MCF 10A (cell line): ENCODE measurements at places on chromosomes 12 and 14.

DNA sequence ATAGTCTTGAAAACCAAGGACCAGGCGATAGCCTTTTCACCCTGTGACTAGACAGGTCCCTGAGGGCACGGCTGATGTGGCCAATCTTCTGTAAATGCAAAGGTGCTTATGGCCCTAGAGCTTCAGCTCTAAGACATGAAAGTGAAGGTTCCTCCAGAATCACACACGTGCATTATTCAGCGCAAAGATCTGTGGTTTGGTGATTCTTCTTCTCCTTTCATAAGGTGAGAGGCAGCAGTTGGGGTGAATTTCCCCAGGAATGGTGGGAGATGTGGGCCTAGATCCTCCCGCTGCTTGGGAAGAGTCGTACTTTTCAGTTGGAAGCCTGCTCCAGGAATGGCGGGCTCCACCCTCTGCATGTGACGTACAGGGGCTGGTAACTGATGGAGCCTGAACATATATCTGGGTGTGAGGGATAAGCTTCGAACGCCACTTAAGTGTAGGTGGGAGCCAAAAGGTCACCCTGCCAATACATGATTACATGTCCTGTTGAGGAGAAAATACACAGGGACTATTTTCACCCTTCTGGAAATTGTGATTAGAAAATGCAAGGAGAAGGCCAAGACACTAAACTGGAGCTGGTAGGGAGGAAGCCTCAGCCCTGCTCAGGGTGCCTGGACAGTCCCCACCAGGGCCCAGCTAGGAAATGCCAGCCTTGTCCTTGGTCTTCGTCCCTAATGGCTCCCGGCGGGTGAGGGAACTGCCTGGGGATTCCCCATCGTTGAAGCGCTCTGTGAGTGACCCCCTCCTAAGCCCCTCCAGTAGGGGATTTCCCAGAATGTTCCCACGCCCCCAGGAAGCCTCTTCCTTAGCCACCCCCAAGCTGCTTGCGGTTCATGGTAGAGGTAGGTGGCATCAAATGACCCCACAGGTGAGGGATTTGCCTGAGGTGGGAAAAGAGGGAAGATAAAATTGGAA, 17.6 kb downstream of the BATF start:
- DNase-seq, result no peak

GRCh38 chr12:25677232-25677937, 124.3 kb upstream of the LMNTD1 start:
- peak; percentile 7 for DNase-seq

DNA sequence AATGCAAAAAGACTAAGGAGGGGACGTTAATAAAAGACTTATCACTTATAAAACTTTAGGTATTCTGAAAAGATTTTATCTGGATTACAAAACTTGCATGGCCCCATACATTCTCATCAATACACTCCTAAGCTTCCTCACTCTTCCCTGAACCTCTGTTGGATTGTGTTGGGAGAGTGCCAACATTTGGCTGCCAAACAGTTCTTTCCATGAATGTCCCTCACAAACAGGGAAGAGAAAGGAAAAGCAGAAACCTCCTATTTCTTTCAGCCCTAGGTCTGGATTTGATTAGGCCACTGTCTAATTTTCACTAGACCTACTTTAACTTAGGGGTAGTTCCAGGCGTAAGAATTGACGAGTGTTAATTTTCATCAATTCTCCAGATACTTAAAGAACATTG, 11.7 kb downstream of the PTHLH start:
- DNase-seq, result no peak

- DNase-seq, result no peak
These were observed 50.0 kb upstream of the BCL2L14 start for GRCh38 chr12:12020762-12021161.

DNA sequence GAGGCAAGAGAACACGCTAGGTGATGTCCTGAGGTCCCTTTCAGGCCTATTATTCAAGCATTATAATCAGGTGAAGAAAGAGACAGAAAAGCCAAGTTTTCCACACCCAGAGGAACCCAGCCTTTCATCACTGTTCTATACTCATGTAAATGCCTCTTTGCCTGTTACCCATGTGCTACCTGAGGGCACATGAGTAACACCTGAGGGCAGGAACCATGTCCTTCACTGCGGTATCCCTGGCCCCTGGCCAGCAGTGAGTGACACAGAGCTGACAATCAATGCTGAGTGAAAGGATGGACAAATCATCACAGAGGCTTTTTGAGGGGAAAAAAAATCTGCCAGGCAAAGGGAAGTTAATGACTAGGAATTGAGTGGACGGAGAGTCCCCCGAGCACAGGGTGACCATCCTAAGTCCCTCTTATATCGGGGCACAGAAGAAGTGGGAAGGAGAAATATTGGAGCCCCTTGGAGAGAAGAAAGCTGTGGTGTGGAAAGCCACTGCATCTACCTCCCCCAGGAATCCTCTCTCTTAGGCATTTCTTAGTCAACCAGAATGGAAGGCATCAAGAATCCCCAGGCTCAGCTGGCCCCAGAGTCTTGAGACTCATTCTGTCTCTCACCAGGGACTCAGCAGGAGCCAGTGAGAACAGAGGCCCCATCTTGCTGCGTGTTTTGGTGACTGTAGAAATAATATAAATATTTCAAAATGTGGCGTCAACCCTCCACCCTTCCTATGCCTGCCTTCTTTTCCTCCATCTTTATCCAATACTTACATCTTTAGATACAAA, 212.9 kb downstream of the DPF3 start:
- DNase-seq, result no peak

DNA sequence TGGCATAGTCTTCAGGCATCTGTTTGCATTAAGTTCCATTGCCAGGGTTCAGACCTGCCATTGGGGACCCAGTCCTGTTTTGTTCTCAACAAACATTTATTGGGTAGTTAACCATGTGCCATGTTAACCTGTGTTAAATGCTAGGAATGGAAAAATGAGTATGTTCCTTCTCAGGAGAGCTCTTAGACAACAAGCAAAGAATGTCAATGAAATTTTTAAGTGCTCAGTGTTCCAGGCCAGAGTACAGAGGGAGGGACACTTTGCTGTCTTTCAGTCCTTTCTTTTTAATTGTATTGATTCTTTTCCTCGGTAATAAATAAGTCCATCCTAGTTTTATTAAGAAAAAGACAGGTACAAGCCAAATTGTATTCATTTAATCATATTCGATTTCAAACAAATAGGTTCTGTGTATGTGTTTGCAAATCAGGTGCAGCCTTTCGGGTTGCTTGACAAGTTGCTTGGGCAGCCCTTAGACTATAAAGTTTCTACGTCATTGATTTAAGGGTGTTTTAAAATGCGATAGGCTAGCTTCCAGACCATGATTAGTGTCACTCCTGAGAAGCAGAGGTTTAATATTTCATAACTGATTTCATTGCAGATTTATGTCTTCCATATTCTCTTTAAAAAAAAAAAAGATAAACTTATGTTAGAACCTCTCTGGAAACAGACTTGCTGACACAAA, 123.1 kb downstream of the DERA start:
- DNase-seq, result no peak

- DNase-seq, result no peak
These were observed 49.9 kb downstream of the PPP2R5E start for GRCh38 chr14:63493246-63493645.

DNA sequence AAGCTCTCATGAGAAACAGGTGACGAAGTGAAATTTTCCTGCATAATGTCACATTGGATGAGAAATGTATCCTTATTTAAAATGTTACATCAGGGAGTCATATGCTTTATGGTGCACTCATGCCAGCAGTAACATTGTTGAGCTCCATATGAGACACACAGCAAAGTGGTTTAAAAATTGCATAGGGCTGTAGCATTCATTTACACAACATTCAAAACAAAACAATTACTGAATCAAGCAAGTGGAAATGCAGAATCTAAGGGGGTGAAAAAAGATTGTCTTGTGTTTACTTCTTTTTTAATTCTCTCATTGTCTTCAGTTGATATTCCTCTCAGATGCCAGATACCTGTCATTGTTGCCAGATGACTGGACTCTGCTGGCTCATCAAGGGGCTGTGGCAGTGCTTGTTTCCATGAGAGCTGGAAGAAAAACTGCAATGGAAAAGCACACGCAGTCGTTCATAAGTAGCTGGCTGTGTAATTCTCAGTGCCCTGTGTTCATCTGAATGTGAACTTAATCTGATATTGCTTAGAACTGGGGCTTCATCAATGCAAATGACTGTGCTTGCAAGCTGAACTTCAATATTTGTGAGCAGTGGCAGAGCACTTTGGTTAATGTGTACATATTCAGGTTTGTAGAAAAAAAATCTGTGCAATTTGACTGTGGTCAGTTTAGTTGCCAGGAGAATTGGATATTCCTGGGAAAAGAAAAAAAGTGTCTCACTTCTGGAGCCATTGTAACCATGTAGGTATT, 305.6 kb downstream of the RAD51B start:
- DNase-seq, result no peak

- DNase-seq, result peak; percentile 57
These were observed 387.9 kb downstream of the DAD1 start for GRCh38 chr14:22200977-22201605.

DNA sequence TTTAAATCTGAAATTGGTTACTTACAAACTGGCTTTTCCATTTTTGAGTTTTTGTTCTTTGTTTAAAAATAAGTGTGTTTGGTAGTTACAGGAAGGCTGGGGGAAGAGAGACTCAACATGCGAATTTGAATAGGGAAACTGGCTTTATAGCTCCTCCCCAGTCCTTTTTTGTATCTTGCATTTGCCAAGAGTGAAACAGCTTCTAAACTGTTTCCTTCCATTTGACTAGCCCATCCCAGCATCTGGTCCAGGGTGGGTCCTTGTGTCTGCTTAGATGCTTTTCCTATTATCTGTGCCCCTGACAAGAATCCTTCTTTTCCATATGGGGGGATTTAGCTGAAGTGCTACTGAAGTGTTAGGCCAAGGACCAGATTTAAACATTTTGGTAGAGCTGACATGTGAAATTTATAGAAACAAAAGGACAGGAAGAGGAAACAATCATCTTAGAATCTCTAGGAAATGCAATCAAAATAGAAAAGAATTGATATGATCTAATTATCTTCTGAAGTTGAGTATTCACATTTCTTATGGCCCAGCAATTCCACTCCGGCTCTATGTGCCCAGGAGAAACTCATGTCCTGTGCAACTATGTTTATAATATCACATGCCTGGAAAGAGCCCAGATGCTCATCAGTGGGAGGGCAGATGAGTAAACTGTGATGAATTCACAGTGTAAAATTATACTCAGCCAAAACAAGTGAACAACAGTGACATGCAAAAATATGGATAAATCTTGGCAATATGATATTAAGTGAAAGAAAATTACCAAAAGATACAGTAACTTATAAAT, 7.4 kb downstream of the SMOC1 start:
- peak; percentile 64 for DNase-seq
